Muscle of back (tissue), 13 donors: ENCODE measurements at places on chromosomes 1 and 21. TPM values are rescaled to one million over a fixed set of nuclear protein-coding genes. Genes with fewer than 3 reads are reported as not detected.

CLCA4 gene
- not detected for polyA plus RNA-seq

DNA sequence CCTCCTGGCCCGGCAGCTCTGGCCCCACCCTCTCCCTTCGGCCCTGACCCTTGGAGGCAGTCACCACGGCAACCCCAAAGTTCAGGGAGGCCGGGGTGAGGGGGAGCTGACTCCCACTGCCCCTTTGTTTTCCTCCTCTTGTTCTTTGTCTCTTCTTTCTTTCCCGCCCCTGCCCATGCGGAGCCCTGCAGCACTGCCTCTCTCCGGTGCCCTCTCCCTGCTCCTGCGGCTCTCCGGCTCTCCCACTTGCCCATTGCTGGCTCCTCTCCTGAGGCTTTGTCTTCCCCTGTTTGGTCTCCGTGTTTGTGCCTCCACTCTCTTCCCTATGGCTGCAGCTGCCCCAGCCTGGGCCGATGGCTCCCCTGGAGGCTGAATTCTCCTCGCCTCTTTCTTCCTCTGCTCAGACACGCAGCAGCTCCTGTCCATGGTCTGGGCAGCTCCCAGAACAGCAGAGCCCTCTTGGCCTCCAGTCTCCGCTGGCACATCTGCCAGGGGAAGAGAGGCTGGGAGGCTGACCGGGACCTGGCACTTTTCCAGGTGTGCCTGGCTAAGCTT lies 5.8 kb downstream of the CELSR2 start:
- no peak for DNase-seq

PTGER3 gene
- polyA plus RNA-seq = 0.69 TPM

GRCh38 chr21:15742052-15742670 lies 12.4 kb downstream of the USP25 start:
- no peak for DNase-seq

DNA sequence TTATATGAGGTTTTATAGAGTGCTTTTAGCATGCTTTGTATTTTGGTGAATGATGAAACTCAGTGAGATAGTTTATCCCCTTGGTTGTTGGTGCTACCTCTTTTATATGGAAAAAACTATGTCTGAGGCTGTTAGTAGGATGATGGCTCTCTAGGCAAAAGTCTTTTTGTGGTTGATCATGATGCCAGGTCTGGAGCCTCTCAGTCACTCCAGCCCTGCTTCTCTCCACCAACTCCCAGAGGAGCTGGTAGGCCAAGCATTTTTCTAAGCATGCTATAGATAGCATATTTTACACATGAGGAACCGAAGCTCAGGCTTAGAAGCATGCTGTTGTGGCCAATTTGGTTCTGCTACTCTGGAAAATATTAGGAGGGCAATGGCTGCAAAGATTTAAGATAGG lies 82.2 kb downstream of the FMN2 start:
- no peak for DNase-seq

GRCh38 chr1:74467786-74468377 lies 44.5 kb downstream of the LRRC53 start:
- no peak for DNase-seq

DNA sequence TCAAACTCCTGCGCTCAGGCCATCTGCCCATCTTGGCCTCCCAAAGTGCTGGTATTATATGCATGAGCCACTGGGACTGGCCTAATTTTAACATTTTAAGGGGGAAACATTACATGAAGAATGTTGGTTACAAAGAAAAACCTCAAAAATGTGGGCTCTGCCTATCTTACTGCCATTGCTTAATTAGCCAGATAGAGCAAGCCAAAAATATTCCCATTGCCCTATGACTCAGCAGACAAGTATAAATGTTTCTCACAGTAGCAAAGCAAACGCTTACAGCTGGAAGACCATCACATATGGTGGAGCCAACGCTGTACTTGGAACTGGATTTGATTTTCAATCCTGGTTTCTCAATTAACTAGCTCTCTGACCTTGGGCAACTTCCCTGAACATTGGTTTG lies 502.0 kb downstream of the SMYD3 start:
- no peak for DNase-seq

DNA sequence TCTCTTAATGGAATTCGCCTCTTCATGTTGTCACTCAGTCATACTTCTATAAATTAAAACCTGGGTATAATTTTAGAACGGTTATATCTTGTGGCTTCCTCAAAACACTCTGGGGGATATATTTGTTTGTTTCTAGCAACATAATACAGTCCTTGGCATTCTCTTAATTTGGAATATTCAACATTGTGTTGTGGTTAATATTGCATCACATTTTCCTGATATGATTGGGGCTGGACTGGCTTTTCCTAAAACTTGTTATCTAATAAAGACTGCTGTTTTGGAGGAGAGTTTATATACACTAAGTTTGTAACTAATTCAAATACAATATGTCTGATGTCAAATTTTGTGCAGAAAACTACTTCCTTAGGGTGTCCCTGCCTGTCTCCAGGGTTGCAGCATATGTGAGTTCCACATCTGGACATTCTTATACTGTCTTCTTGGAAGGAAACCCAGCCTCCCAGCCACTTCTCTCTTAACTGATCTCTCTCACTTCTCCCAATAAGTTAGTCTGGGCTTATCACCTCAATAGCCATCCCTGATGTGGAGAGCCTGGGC lies 892.6 kb downstream of the MRPL39 start:
- DNase-seq = no peak

CELA2B gene
- polyA plus RNA-seq = 3.2 TPM

DNA sequence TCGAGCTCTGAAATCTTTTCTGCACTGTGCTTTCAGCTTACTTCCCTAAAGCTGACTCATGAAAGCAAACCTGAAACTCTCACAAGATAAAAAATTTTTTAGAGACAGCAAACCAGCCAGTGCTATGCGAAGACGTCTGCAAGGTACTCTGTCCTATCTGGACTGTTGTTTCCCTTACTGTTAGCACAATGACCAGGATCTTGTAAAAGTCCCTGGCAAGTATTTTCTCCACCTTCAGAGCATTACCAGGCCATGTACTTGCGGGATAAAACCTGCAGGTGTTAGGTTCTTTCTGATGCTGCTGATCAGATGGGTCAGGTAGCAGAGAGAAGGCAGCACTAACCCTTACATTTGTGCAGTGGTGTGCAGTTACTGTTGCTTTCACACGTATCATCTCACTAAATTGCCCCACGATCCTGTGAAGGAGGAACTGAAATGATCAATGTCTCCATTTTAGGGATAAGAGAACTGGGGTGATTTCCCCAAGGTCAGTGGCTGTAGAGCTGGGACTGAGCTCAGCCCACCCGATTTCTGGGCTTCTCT lies 56.6 kb downstream of the PLXNA2 start:
- no peak for DNase-seq

DNA sequence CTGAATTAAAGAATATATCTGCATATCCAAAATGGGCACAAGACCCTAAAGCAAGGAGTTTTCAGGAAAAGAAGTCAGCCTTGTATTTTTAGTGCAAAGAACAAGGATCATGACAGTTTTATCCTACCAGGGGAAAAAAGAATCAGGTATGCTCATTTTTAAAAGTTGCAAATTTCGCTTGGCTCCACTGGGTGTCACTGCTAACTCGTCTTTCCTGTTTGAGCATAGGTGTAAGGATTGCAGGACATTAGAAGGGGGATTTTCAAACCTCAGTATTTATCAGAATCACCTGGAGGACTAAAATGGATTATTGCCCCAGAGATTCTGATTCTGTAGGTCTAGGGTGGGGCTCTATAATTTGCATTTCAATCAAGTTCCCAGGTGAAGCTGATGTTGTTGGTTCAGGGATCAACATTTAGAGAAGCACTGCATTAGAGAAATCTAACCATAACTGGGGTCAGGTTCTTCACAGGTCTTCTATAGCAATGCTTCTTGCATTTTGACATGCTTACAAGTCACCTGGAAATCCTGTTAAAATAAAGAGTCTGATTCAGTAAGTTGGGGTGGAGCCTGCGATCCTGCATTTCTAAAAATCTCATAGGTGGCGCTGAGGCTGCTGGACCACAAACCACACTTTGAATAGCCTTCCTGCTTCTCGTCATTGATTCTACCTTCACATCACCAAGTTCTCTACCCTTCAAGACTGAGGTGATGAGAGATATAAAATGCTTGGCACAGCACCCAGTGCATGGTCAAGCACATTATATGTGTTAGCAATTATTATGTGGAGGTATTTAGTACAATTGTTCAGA lies 39.6 kb downstream of the NUF2 start:
- DNase-seq = no peak

DNAJC28 gene
- 2.5 TPM for polyA plus RNA-seq

DNA sequence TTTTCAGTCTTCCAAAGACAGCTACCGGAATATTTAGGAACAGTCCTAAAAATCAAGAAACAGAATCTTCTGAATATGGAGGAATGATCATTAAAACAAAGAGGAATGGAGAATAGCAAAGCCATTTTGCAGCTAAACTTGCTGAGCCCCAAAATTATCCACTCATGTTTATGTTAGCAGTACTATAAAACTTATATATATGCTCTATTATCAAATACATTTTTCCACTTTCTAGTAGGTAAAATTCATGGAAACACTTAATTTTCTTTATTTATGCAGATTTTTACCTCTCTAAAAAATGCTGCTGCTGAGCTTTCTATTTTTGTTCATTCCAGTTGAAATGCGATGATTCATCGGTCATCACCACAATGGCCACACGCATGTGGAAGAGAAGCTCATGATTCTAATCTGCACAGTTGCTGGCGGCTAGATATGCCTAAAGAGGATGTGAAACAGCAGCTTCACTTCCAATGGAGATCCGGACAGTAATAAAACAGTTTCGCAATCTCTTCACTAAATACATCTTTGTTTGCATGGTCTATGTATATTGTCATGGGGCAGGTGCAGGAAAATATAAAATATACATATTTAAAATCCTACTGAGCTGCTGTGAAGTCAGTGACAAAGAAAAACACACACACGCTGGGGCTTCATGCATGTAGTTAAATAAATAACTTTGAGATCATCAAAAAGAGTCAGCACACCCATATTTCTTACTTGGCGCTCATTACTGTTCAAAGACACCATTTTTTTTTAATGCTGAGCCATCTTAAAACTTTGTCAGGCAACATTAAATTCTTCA lies 292.2 kb downstream of the SMYD3 start:
- DNase-seq = peak; percentile 69

- DNase-seq = peak; percentile 85
These were observed 14.9 kb upstream of the IER5 start for GRCh38 chr1:181073638-181074037.

GRCh38 chr1:216807696-216808095 lies 84.5 kb upstream of the ESRRG start:
- DNase-seq = no peak

OR2L3 gene
- not detected for polyA plus RNA-seq

ITLN2 gene
- not detected for polyA plus RNA-seq

GRCh38 chr1:76343356-76343755 lies 268.8 kb downstream of the ST6GALNAC3 start:
- peak; percentile 39 for DNase-seq

DNA sequence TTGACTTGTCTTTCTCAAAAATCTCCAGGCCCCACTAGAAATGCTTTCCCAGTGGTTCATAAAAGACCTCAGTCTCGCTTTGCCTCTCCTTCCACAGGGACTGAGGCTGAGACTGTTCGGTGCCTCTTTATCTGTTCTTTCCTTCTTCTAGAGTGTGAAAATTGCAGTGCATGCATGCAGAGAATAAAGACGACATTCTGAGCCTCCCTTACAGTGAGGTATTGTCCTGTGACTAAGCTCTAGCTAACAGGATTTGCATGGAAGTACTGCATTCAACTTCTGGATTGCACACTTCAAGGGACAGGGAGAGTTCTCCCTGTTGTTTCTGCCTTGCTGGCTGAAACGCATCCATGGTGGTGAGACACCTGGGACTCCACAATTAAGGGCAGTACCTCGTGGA lies 69.1 kb downstream of the COLGALT2 start:
- no peak for DNase-seq

NIBAN1 gene
- 72.3 TPM for polyA plus RNA-seq
